GM04504 (cell line): ENCODE measurements at places on chromosomes 5 and 9.

DNA sequence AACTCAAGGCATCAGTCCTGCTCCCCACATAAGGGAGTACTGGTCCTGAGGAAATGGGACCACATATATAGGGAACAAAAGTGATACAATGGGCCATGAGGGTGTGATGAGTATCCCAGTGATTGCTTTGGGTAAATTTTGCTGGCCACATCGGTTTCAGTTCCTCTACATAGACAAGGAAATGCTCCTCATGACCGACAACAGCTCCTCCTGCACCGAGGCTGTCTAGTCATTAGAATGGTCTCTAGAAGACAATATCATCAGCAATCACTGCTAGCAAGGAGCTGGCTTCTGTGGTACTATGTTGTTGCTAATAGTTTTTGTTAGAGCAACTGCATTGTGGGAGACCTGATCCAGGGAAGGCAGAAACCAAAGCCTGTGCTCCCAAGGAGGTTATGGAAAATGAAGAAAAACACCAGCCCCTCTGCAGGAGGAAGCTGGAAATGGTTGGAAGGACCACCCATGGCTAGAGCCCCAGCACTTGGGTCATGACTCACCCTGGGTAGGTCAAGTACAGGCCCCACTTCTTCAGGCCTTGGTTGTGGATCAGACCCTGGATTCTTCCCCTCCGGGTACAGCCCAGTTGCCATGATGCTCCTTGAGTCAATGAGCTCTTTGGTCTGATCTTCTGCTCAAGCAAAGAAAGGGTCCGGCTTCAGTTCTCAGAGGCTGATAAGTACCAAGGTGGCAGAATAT lies 3.4 kb upstream of the CTSL start:
- no peak for DNase-seq

- DNase-seq, result no peak
Measured at GRCh38 chr5:95923918-95924544, 37.6 kb downstream of the ELL2 start.

- DNase-seq, result no peak
Measured at GRCh38 chr9:109418827-109419226, 79.3 kb downstream of the PTPN3 start.

DNA sequence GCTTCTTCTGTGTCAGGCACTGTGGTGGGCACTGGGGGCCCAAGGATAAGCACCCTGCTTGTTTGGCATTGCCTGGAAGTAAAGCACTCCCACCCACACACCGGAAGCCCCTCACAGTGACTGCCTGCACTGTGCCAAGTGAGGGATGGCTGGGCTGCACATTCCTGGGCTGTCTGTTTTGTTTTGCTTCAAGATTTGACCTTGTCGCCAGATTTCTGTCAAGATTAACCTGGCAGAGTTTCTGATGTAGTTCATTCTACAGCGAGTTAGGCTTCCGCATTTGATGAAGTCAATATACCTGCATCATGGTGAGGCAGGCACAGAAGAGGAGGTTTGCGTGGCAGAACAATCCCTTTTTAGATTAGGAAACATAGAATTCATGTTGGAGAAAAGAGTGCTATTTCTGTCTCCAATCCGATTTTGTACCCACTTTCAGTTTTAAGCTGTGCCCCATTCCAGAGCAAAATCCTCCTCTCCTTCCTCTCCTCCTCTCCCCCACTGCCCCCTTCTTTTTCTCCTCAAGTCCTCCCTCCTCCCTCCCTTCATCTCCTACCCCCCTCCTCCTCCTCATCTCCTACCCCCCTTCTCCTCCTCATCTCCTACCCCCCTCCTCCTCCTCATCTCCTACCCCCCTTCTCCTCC lies 14.4 kb upstream of the BOD1 start:
- DNase-seq, result no peak

GRCh38 chr9:27495480-27496134 lies 28.5 kb upstream of the IFNK start:
- DNase-seq, result no peak

GRCh38 chr9:70255486-70255885 lies 3.3 kb upstream of the SMC5 start:
- no peak for DNase-seq

GRCh38 chr5:178537467-178538371 lies 52.5 kb downstream of the COL23A1 start:
- no peak for DNase-seq

DNA sequence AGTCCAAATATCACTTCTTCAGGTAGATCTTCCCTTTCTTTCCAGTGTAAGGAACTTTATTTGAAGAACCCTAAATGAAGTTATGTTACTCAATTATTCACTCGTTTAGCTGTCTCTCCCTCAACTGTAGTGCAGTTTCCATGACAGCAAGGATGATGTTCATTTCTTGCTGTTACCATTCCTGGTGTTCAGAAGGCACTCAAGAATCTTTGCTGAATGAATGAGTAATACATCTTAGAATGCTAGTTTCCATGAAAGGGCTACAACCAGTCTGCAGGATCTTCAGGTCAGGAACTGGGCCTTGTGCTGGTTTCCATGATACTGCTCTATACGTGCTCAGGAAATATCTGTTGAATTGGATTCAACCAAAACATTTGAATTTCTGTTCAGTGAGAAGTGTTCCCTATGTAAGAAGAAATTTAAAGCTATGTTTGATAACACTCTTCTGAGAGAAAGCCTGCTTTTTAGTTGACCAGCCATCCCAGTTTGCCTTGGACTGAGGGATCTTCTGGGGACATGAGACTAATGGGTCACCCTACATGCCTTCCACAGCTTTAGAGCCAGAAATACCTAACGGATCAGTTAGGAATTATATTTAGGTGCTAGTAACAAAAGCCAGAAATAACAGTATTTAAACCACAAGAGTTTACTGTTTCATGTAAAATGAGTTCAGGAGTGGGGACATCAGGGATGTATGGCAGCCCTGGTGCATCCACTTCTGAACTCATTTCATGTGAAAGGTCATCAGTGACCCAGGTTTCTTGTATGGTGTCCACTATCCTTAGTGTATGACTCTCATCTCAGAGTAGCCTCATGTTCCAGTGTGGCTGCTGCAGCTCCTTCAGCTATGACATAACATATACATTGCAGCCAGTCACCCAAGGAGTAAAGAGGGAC lies 500.1 kb upstream of the SGCD start:
- peak; percentile 8 for DNase-seq

GRCh38 chr5:75885321-75885720 lies 168.1 kb upstream of the POC5 start:
- DNase-seq, result no peak

DNA sequence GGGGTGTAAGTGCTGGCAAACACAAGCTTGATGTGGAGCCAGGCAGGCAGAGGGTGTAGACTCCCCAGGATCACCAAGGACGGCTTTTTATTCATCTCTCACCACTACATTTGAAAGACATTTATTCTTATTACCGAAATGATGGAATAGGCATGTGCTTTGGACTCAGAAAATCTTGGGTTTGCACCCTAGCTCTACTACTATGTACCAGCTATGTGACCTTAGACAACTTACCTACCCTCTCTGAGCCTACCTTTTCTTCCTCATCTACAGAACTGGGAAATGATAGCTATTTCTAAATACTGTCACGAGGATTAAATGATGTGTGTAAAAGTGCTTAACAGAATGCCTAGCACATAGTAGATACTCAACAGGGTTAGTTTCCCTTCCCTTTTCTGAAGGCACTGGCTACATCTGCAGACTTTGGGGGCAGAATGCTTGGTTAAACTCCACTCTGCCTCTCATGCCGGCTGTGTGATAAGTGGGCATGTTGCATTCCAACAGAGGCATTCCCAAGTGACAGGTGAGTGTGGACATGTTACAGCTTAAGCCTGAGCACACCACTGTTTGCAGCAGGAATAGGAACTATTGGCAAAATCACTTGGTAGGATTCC lies 94.8 kb downstream of the SLC1A3 start:
- no peak for DNase-seq

GRCh38 chr5:41182666-41183065 lies 30.7 kb downstream of the C6 start:
- DNase-seq, result no peak

GRCh38 chr5:75668977-75669689 lies 48.1 kb downstream of the POC5 start:
- no peak for DNase-seq

- DNase-seq, result no peak
Measured at GRCh38 chr9:98341157-98342097, 86.0 kb upstream of the TBC1D2 start.

- no peak for DNase-seq
Measured at GRCh38 chr5:168315416-168316138, 24.1 kb downstream of the WWC1 start.

- DNase-seq, result no peak
Measured at GRCh38 chr9:123278361-123278760, 10.0 kb upstream of the STRBP start.
